ENCODE measurements at places on chromosomes 1 and 21.

DNA sequence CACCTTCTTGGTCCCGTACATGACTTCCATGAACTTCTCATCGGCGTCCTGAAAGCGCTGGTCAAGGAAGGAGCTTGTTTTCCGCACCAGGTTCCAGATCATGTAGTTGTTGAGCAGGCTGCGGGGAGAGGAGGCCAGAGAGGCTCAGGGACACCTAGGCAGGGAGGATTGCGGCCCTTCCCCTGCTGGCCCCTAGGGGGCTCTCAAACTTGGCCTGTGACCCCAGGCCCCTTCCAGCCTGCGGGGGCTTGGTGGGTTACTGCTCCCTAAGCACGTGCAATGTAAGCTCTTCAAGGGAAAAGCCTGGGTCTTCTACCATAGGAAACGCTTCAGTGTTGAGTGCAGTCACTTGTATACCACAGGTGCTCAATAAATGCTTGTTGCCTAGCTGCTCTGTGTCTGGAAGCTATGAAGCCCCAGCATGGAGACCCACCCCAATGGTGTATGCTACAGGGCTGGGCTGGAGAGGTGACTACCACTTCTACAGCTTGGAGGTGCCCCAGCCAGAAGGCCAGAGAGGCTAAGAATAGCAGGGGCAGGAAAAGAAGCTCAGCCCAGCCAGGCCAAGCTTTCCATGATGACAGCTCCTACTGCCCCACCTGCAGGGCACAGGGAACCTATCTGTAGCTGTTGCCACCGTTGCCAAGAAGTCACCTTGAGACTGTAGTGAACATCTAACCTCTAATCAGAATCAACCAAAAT is 45.1 kb downstream of the ECE1 start:
- no peak for DNase-seq

DNA sequence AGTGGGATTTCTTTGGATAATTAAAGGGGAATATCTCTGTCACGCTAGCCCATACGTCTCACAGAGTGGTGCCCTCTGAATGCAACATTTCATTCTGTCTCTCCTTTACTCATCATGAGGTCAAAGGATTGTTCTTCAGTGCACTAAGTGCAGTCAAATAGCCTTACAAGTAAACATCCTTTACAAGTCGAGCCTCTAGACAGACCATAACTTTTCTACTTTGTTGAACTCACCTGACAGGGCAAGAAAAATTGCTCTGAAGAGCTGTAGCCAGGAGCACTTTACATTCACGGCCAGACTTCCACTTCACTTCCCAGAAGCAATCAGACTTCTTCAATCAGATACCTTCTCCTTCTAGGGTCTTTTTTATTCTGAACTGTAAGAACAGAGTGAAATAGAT is 768.0 kb upstream of the TMPRSS15 start:
- no peak for DNase-seq

- DNase-seq: no peak
Measured at GRCh38 chr21:33495743-33496142, 4.2 kb upstream of the DNAJC28 start.

- DNase-seq: no peak
Measured at GRCh38 chr1:94309829-94310569, 72.6 kb upstream of the ARHGAP29 start.

DNA sequence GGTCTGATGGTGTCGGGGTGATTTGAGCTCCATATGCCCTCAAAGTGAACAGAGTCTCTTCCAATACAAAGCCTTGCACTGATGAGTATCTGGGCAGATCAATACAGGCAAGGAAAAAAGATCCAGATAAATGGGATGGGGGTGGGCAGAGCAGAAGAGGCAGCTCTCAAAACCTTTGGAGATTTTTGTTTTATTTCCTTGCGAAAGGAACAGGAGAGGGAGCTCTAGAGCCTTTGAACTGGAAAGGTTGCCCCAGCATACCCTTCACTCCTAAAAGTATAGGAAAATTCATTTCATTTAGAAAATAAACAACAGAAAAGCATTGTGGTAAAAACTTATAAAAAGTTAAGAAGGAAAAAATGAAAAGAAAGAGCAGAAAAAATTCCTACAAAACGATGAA is 31.4 kb upstream of the OLIG2 start:
- DNase-seq: no peak

GRCh38 chr1:109351457-109351856 is 44.6 kb upstream of the MYBPHL start:
- no peak for DNase-seq

GRCh38 chr1:226664413-226665101 is 74.5 kb downstream of the ITPKB start:
- no peak for DNase-seq

GRCh38 chr1:2124446-2125198 is 70.0 kb downstream of the FAAP20 start:
- DNase-seq: no peak

GRCh38 chr1:42891465-42892138 is 45.2 kb downstream of the ZNF691 start:
- no peak for DNase-seq

GRCh38 chr1:100145116-100145515 is 12.2 kb downstream of the TRMT13 start:
- no peak for DNase-seq

GRCh38 chr1:220250681-220251080 is 21.6 kb downstream of the RAB3GAP2 start:
- DNase-seq: no peak

- DNase-seq: no peak
Measured at GRCh38 chr1:185661971-185662370, 72.2 kb upstream of the HMCN1 start.

DNA sequence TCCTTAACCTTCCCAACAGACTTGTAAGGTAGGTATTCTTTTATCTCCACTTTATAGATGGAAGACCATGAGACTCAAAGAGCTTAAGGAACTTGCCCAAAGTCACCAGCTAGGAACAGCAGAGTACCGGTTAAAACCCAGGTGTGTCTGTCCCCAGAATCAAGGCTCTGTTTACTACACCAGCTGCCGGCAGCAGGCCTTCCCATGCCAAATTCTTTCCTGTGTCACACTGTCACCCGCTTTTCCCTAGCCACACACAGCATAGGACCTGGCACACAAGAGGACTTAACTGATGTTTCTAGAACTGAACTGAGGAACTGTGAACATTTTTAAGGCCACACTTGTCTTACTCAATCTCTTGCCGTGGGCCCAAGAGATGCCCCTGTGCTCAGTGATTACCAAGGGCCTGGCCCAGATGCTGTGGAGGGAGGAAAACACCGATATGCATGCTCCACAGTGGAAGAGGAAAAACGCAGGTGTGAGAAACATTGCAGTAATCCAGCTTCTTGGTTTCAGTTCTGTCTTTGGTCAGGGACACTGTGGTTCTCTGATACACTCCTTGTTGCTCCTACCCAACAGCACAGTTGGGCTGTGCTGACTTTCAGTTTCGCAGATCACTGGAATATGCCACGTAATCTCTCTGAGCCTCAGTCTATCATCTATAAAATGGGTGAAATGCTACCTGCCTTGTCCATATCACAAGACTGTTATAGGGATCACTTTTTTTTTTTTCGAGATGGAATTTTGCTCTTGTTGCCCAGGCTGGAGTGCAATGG is 13.9 kb upstream of the LY9 start:
- DNase-seq: no peak

DNA sequence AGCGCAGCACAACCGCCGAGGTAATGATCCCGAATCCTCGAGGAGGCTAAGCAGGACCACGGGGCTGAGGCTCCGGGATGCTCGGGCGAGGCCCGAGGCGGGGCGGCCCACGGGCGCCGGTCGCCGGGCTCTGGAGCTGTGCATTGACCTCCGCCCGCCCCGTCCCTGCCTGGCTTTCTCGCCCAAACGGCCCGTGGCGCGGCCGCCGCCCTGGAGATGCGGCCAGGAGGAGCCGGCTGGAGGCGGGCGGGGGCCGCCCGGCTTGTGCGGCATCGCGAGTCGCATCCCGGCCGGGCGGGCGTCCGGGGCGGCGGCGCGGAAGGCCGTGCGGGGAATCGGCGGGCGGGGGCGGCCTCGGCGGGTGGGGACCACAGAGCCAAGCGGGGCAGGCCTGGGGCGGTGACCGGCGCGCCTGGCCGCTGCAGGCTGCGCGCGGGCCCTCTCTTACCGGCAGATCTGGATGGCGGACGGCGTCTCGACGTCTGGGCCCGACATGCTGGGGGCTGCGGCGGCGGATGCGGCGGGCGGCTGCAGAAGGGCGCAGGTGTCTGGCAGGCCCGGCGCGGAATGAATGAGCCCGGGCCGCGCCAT is 663 bp downstream of the ACOT7 start:
- DNase-seq: no peak

GRCh38 chr1:152870831-152871730 is 7.0 kb upstream of the SMCP start:
- no peak for DNase-seq

DNA sequence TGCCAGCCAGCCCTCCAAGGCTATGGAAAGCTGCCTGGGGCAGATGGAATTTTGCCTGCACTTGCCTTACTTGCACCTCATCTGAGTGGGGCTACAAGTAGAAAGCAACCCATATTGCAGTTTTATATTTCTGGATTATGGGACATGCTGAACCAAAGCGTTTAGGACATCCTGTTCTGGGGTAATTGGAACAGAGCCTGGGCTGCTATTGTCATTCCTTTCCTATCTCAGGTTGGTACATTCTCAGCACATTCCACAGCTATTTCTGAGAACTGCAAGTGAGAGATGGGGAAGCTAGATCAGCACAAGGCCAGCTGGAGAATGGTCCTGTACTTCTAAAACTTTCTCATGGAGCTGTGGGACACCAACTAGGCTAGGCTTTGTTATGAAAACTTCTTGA is 713.8 kb downstream of the KCNT2 start:
- DNase-seq: no peak

DNA sequence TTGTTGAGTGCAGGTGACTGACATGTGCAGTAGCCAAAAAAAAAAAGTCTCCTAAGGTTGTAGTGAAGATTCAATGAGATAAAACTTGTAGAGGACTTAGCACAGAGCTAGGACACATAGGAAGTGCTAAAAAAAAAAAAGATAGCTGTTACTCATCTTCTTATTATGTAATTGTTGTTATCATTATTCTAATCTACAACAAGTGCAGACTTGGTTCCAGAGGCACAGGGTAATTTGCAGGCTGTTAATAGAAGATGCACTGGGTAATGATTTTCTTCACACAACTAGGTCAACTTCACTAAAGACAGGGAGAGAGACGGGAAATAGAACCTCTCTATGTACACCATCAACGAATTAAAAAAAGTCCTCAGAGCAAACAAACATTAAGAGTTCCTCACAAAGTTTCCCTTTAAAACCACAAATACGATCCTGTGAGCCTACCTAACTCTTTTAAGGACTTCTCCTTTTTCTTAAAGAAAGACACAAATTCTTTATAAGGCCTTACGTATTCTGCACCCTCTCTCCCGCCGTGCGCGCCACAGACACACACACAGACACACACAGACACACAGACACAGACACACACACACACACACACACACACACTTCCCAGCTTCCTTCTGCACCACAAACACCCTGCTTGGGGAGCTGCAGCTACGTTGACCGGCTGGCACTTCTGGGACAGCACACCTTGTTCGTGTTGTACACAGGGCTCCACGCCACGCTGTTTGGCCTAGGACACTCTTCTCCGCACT is 49.8 kb upstream of the GADD45A start:
- DNase-seq: no peak

GRCh38 chr1:31733389-31734219 is 29.8 kb upstream of the COL16A1 start:
- no peak for DNase-seq

GRCh38 chr1:18974005-18974404 is 17.5 kb upstream of the IFFO2 start:
- DNase-seq: no peak

- no peak for DNase-seq
Measured at GRCh38 chr1:41431490-41432350, 52.8 kb downstream of the EDN2 start.

- no peak for DNase-seq
Measured at GRCh38 chr1:198861636-198862035, 222.8 kb downstream of the PTPRC start.

DNA sequence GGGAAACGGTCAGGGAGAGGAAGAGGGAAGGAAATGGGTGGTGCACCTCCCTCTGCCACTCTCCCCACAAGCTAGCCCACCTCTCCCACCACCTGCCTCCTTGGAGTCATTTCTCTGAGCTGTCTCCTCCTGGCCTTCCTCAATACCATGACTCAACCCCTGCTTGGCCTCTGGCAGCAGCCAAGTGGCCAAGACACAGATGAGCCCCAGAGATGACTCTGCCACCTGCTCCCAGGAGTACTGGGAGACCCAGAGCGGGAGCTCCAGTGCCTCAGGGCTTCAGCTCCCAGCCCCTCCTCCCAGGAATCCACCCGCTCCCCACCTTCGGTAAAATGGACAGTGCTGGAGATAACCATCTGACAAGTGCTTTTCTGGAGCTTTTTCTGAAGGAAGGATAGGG is 2.6 kb downstream of the S100A16 start:
- no peak for DNase-seq

- no peak for DNase-seq
Measured at GRCh38 chr21:34589511-34590282, 25.2 kb downstream of the RCAN1 start.

DNA sequence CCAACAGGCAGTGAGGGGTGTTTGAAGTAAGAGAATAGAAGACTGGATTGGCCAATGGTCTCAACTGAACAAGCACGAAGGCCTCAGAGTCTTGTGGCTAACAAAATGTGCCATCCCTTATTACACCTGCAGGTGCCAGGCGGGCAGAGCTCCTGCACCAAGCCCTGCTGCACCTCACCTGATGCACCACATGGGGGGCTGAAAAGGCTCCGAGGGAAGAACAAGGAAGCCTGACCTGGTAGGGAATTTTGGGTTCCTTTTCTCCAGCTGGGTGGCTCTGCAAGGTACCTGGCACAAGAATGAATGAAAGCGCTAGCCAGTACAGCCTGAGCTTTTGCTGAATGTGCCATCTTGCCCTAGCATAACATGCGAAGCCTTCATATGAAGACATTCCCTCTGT is 9.7 kb downstream of the HSD3B1 start:
- no peak for DNase-seq

GRCh38 chr1:70042090-70042731 is 163.2 kb downstream of the LRRC40 start:
- DNase-seq: no peak

DNA sequence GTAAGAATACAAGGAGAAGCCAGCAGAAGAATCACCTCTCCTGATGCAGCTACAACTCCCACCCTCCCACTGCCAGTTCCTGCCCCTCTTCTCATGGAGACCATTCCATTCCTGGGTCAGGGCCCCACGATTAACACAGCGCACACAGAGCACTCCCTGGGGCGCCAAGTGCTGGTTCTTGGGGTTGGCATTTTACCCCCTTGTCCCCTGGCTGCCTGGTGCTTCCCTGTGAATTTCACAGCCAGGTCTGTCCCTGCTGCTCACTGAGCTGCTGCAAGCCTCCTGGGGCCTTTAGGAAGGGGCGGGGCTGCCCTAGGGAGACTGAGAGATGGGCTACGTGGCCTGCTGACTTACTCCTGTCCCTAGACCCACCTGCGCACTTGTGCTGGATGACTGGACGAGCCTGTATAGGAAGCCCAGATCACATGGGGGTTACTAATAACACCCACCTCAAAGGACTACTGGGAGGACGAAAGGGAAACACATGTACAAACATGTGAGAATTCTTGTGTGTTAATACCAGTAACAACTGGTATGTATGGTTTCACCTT is 4.8 kb downstream of the ZNF672 start:
- DNase-seq: no peak

- peak; percentile 94 for DNase-seq
Measured at GRCh38 chr1:68313735-68314134, 81.4 kb upstream of the WLS start.

GRCh38 chr1:167529829-167530474 is 11.6 kb upstream of the CD247 start:
- no peak for DNase-seq

GRCh38 chr1:190170321-190170720 is 307.3 kb downstream of the BRINP3 start:
- no peak for DNase-seq

GRCh38 chr21:46424621-46425020 is 34.1 kb upstream of the DIP2A start:
- DNase-seq: no peak

All from NCI-H1436 treated with DMSO at 0.1 percent for 48 hours (cell line).